ENCODE measurements at places on chromosomes 4 and X. TPM values are rescaled to one million over a fixed set of nuclear protein-coding genes. Genes with fewer than 3 reads are reported as not detected.

The CLDN34 gene
- total RNA-seq, result not detected

The IL2RG gene
- total RNA-seq, result 0.99 TPM

The SLBP gene
- total RNA-seq, result 11.7 TPM

The ZFP42 gene
- total RNA-seq, result not detected

DNA sequence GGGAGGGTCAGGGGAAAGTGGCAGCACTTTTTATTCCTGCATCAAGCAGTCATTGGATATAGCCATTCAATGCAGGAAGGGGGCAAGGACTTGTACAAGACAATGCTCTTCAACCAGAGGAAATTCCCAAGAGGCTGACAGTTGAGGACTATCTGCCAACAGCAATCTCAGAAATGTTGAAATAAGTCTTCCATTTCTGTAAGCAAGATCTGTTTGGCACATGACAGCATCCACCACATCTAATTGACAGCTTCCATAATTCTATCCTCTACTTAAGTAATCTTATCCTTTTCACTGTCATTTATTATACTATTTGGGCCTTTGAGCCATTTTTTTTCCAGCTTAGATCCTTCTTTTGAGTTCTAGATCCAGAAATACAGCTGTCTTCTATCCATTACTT lies 110.7 kb downstream of the CFAP299 start:
- no peak overlapping the region for H3K4me3 ChIP-seq
- no peak overlapping the region for H3K27ac ChIP-seq
- no peak for DNase-seq
- no peaks in the 10 kb centered on the region for H3K36me3 ChIP-seq
- no peaks in the 10 kb centered on the region for H3K27me3 ChIP-seq
- H3K4me1 ChIP-seq, result no peaks in the 10 kb centered on the region

GRCh38 chr4:111879539-111879938 lies 265.7 kb upstream of the FAM241A start:
- no peak overlapping the region for H3K27ac ChIP-seq
- no peak overlapping the region for H3K4me3 ChIP-seq
- no peaks in the 10 kb centered on the region for H3K36me3 ChIP-seq
- H3K4me1 ChIP-seq, result no peaks in the 10 kb centered on the region
- no peak for DNase-seq

GRCh38 chr4:122688529-122689140 lies 43.9 kb upstream of the BBS12 start:
- no peak for DNase-seq
- peak overlapping the region; percentile 72 for H3K27ac ChIP-seq
- peak overlapping the region; percentile 38 for H3K4me3 ChIP-seq
- no peaks in the 10 kb centered on the region for H3K36me3 ChIP-seq

DNA sequence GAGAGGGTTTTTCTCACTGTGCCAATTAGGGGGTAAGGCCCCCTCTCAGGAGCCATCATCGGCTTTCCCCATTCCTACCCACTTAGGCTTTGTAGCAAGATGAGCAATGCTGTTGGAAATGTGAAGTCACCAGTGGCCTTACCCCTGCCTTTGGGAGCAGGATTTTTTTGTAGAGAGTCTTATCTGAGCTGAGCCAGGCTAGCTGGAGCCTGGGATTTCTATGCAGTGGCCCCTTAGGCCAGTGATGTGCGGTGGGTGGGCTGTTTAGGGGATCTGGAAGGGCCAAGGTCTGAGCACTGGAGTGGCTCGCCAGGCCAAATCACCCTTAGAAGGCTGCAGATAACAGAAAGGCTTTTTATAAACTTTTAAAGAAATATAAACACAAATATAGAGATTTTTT lies 4.2 kb downstream of the CXorf65 start:
- no peak overlapping the region for H3K27ac ChIP-seq
- DNase-seq, result no peak
- H3K4me1 ChIP-seq, result peaks cover 17% of the 10 kb centered on the region
- no peaks in the 10 kb centered on the region for H3K36me3 ChIP-seq
- H3K4me3 ChIP-seq, result no peak overlapping the region

DNA sequence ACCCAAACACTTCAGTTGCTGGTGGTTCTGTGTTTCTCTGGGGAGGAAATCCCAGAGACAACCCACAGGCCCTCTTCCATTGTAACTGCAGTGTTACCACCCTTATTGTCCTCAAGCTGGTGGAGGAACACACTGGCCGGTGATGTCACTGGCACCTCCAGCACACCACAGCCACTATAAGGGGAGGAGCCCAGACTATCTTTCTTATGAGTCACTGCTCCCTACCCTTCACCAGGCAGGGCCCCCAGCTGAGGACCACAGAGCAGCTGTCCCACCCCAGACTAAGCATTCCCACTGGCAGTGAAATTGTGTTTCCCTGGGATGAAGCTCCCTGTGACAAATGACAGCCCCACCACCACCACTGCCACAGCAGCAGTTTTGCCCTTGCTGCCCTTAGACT lies 171.8 kb upstream of the FGF16 start:
- no peaks in the 10 kb centered on the region for H3K27me3 ChIP-seq
- H3K4me1 ChIP-seq, result no peaks in the 10 kb centered on the region
- DNase-seq, result no peak
- H3K27ac ChIP-seq, result no peak overlapping the region
- H3K4me3 ChIP-seq, result no peak overlapping the region

GRCh38 chrX:74438764-74439163 lies 17.5 kb downstream of the SLC16A2 start:
- no peaks in the 10 kb centered on the region for H3K27me3 ChIP-seq
- H3K27ac ChIP-seq, result no peak overlapping the region
- H3K4me1 ChIP-seq, result no peaks in the 10 kb centered on the region
- H3K4me3 ChIP-seq, result no peak overlapping the region
- H3K36me3 ChIP-seq, result no peaks in the 10 kb centered on the region

DNA sequence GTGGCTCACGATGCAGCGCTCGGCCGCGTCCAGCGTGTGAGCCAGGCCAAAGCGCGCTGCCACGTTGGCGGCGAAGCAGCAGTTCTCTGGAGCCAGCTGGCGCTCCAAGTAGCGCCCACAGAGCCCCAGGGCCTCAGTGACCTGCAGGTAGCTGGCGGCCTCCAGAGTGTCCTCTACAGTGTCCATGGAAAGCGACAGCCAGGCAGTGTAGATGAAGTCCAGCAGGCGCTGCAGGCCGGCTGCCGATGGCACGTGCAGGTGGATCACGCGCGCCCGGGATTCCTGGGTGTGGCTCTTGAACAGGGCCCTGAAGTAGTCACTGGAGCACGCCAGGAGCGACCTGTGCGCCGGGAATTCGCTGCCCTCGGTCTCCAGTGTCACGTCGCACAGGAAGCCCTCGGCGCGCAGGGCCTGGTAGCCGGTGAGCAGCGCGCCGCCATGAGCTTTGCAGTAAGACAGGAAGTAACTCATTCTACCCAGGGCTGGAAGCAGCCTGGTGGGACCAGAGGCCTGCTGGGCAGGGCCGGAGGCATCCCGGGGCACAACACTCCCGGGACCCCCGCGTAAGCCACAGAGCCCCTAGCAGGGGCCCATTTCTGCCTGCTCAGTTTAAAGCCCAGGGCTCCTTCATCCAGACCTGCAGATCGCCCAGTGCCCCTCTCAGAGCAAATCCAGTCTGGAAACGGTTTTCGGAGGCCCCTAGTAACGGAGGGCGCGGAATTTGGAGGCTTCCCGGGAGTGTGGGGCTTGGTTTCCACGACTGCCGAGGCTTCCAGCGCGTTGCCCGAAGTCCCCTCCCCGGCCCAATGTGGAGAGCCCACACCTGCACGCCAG lies 595 bp downstream of the KLHL34 start:
- H3K4me1 ChIP-seq, result no peaks in the 10 kb centered on the region
- peak overlapping the region; percentile 62 for H3K4me3 ChIP-seq
- no peaks in the 10 kb centered on the region for H3K36me3 ChIP-seq
- no peak for DNase-seq
- H3K27me3 ChIP-seq, result peaks cover 26% of the 10 kb centered on the region
- H3K27ac ChIP-seq, result peak overlapping the region; percentile 82

DNA sequence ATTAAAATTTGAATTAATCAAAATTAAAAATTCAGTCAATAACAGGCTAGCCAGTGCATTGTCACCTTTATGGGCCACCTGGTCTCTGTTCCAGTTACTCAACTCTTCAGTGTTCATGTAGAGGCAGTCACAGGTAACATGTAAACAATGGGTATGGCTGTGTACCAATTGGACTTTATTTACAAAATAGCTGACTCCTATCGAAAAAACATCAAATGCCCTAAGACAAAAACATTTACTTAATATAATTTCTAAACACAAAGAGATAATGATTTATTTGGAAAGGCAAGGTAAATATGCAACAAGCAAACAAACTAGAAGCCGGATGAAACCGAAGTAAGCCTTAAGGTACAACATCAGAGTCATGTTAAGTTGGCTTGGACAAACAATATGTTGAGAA lies 8.8 kb downstream of the TMEM150C start:
- H3K27ac ChIP-seq, result no peak overlapping the region
- no peak overlapping the region for H3K4me3 ChIP-seq
- no peaks in the 10 kb centered on the region for H3K27me3 ChIP-seq
- no peaks in the 10 kb centered on the region for H3K4me1 ChIP-seq
